GM12878 (cell line): ENCODE measurements at places on chromosomes 13 and 19. TPM values are rescaled to one million over a fixed set of nuclear protein-coding genes. Genes with fewer than 3 reads are reported as not detected.

DNA sequence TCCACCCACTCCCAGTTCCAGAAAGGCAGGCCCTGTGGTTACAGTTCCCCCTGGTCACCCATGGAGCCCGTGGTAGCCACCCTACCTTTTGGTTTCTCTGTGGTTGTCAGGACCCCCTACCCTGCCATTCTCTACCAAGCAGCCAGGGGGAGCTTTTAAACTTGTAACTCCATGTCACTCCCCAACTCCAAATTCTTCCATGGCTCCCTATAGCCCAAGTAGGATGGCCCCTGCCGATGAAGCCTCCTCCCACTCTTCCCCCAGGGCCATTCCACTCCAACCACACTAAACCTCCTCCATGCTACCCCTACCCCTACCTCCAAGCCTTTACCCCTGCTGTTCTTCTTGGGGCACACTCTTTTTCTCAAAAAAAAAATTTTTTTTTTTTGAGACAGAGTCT lies 2.2 kb downstream of the S1PR2 start:
- H3K27me3 ChIP-seq: no peaks in the 10 kb centered on the region
- peaks cover 32% of the 10 kb centered on the region for H3K4me1 ChIP-seq
- peaks cover 5% of the 10 kb centered on the region; the same call in 1 of the 2 replicates for H3K36me3 ChIP-seq

- no peak for DNase-seq
- no peaks in the 10 kb centered on the region for H3K27me3 ChIP-seq
- H3K36me3 ChIP-seq: no peaks in the 10 kb centered on the region
- H3K4me1 ChIP-seq: peaks cover 2% of the 10 kb centered on the region; the same call in 1 of the 2 replicates
- no peak overlapping the region for H3K4me3 ChIP-seq
These were observed 8.4 kb downstream of the USHBP1 start for GRCh38 chr19:17256130-17256529.

- no peaks in the 10 kb centered on the region for H3K27me3 ChIP-seq
- H3K36me3 ChIP-seq: peaks cover 7% of the 10 kb centered on the region; the same call in 1 of the 2 replicates
- H3K27ac ChIP-seq: no peak overlapping the region; the same call in 1 of the 2 replicates
- no peak overlapping the region for H3K4me3 ChIP-seq
- DNase-seq: no peak
- peaks cover 23% of the 10 kb centered on the region for H3K4me1 ChIP-seq
These were observed 6.2 kb downstream of the ELOF1 start for GRCh38 chr19:11552666-11553372.

GRCh38 chr13:33725340-33725739 lies 92.6 kb upstream of the RFC3 start:
- DNase-seq: no peak
- H3K27me3 ChIP-seq: no peaks in the 10 kb centered on the region
- no peak overlapping the region for H3K27ac ChIP-seq
- H3K36me3 ChIP-seq: no peaks in the 10 kb centered on the region

DNA sequence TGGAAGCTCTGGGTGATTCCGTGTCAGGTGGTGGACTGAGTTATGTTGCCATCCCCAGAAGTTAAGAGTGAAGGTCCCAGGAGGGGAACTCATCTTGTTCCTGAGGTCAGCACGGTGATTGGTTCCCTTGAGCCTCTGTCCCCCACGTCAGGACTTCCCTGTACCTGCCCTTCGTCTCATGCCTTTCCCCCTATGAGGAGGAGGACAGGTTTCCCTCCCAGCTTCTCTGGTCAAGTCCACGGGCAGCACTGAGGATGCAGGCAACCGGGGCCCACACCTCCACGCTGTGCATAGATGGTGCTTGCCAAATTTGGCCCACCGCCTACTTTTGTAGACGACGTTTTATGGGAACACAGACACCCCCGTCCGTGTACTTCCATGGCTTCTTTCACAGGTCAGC lies 42.7 kb downstream of the TEX29 start:
- no peaks in the 10 kb centered on the region for H3K4me1 ChIP-seq
- no peak overlapping the region for H3K4me3 ChIP-seq
- H3K27ac ChIP-seq: no peak overlapping the region
- H3K27me3 ChIP-seq: no peaks in the 10 kb centered on the region
- no peak for DNase-seq

DNA sequence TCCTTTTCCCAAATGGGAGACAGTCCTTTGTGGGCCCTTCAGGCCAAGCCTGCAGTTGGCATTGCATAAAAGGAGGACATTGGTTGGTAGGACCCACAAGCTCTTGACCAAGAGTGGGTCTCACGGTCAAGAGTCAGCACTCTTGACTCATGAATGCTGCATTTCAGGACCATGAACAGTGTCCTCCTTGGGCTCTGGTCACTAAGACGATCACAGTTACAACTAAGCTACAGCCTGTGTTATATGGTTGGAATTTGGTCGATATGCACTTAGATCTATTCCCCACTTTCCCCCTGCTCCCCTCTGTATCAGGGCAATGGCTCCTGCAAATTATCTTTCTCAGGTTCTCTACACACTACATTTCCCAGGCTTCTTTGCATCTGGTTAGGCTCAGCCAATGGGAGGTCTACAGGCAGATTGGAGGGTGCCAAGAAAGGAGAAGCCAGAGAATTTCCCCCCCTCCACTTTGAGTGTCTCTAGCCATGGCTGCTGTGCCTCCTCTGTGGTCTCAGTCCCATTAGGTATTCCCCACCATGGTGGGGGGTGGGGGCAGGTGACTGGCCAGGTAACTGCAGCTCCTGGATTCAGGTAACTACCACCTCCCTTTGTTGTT lies 3.1 kb upstream of the OLFM2 start:
- no peaks in the 10 kb centered on the region for H3K36me3 ChIP-seq
- no peak overlapping the region for H3K4me3 ChIP-seq
- H3K27ac ChIP-seq: no peak overlapping the region
- H3K4me1 ChIP-seq: no peaks in the 10 kb centered on the region

GRCh38 chr19:7808108-7808507 lies 21.9 kb upstream of the EVI5L start:
- H3K36me3 ChIP-seq: no peaks in the 10 kb centered on the region
- peak overlapping the region; percentile 32; the same call in 1 of the 2 replicates for H3K27ac ChIP-seq
- peaks cover 15% of the 10 kb centered on the region for H3K4me1 ChIP-seq
- no peaks in the 10 kb centered on the region for H3K27me3 ChIP-seq

DNA sequence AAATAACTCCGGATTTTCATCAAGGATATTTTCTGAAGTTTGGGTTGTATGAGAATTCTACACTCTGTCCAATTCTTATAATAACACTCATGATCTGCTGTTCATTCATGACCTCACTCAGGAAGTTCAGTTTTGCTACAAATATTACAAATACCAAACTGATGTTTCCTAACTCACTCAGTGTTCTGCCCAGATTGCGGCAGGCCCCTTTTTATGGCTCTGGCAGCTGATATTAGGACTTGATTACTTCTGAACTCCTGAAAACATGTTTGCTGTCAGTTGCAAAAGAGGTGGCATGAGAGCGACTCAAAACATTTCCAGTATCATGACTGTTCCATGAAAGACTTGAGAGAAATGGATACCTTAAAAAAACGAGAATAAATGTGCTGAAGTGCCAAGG lies 188.0 kb downstream of the RGCC start:
- H3K4me3 ChIP-seq: no peak overlapping the region
- DNase-seq: no peak
- no peak overlapping the region for H3K27ac ChIP-seq
- no peaks in the 10 kb centered on the region for H3K27me3 ChIP-seq

- 0 out of 2 replicates have a peak, but pooled peaks cover 4% of the 10 kb centered on the region for H3K4me1 ChIP-seq
- no peak overlapping the region for H3K4me3 ChIP-seq
- H3K27me3 ChIP-seq: peaks cover 2% of the 10 kb centered on the region
- H3K36me3 ChIP-seq: no peaks in the 10 kb centered on the region
- DNase-seq: no peak
These were observed 14.8 kb upstream of the MATK start for GRCh38 chr19:3800996-3801395.

DNA sequence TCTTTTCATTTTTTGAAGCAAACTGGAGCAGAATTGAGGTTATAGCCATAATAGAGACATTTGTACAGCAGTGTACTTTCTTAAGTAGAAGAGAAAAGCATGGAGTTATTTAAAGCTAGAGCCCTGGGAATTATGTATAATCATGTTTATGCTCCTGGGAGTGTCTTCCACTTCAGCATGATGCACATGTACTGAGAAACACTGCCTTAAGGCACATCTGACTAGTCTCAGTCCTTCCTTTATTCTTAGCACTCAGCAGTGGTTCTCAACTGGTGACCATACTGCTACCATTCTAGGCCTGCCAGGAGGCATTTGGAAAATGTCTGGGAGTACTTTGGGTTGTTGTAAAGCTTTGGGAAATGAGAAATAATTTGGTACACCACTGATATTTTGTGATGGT lies 45.8 kb downstream of the VWA8 start:
- H3K27me3 ChIP-seq: no peaks in the 10 kb centered on the region
- no peak overlapping the region for H3K4me3 ChIP-seq
- no peak for DNase-seq
- H3K36me3 ChIP-seq: no peaks in the 10 kb centered on the region

GRCh38 chr13:75687150-75687763 lies 51.1 kb downstream of the LMO7 start:
- H3K27ac ChIP-seq: no peak overlapping the region
- no peaks in the 10 kb centered on the region for H3K4me1 ChIP-seq
- no peaks in the 10 kb centered on the region for H3K36me3 ChIP-seq
- H3K27me3 ChIP-seq: no peaks in the 10 kb centered on the region
- DNase-seq: no peak

Gene CAPN12
- total RNA-seq: 3.0 and 5.1 TPM in 2 replicates

Gene GPR4
- not detected in 2 replicates for total RNA-seq

Gene GCDH
- 49.0 and 52.3 TPM in 2 replicates for total RNA-seq

Gene TMEM59L
- total RNA-seq: not detected in 2 replicates

Gene MEIS3
- 0.21 TPM in 1 of 2 replicates, not detected in the other for total RNA-seq

Gene LIG4
- 7.7 and 8.3 TPM in 2 replicates for total RNA-seq

Gene IGFL3
- total RNA-seq: not detected in 2 replicates

Gene RNF17
- not detected in 2 replicates for total RNA-seq

Gene ZNF628
- 9.2 and 11.3 TPM in 2 replicates for total RNA-seq

Gene IPO5
- 186 and 189 TPM in 2 replicates for total RNA-seq
